ENCODE measurements at places on chromosomes 3 and 15.

DNA sequence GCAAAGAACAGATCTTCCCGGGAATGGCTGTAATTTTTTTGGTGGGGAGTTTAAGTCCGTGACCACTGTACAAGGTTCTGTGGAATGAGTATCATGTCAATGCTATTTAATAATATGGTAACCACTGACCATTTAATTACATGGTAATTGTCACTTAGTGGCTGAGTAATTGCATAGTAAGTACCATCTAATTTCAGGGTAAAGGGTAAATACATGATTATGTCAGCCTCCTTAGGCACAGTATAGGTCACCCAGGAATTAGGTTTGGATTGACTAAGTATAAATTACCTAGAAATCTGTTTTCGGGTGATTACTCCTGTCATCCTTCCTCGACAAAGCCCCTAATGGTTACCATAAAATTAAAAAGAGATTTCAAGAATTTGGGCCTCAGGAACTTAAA, 120.1 kb upstream of the AGBL1 start:
- no peak for DNase-seq

DNA sequence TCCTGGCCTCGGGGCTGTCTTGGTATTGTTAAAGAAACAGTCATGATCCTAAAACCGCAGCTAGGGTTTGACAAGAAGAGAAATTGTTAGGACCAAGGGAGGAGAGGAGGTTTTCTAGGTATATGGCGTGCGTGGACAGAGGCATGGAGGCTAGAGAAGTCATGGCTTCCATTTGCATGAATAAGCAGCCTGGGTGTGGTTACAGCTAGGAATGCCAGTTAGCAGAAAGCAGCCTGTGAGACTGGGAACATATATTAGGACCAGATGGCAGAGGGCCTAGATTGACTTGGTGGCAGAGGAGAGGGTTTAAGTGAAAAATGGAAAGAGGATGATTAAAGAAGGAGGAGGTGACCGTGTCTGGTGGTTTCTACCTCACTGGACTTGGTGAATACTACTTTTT, 573.6 kb upstream of the ARRDC4 start:
- no peak for DNase-seq

- DNase-seq = no peak
Measured at GRCh38 chr3:57911593-57911992, 96.6 kb upstream of the FLNB start.

GRCh38 chr3:14378415-14378814, 24.0 kb upstream of the SLC6A6 start:
- no peak for DNase-seq

DNA sequence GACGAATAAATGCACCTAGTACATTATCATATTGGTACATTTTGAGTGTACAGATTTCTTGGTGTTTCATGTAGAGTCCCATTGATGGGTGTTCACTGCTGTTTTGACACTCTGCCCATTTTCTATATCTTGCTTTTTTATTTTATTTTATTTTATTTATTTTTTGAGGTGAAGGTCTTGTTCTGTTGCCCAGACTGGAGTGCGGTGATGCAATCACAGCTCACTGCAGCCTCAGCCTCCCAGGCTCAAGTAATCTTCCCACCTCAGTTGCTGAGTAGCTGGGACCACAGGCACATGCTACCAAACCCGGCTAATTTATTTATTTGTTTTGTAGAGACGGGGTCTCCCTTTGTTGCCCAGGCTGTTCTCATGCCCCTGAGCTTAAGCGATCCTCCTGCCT, 44.2 kb downstream of the DNAJC13 start:
- DNase-seq = no peak

GRCh38 chr15:30870681-30871080, 33.0 kb upstream of the FAN1 start:
- DNase-seq = no peak

DNA sequence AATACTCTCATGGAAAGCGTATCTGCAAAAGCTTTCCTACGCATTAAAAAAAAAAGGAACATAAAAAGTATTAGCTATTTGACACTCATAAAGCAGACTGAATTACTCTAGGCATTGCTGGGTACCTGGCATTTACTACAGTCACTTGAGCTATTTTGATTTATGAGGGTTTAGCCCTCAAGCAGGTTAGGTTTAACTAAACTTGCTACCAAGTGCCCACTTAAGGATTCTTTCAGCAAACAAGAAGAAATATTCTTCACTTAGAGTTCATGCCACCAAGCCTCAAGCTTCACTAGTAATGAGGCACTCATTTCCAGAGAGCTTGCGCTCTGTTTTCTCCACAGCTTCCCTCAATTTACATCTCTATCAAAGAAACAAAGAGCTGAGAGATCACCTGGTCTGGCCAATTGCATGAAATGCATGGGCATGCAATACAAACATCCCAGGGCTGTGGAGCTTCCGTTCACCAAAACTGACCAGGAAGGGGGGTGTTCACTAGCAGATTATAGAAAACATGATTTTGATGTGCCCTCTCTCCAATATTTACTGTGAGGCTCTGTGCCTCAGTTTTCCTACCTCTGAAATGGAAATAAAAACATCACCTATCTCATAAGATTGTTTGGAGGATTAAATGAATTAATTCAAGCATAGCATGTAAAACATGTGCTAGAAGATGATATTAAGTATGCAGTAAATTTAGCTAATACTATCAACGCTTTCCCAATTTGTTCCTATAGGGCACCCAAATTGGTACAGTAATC, 217.3 kb downstream of the RORA start:
- DNase-seq = no peak

DNA sequence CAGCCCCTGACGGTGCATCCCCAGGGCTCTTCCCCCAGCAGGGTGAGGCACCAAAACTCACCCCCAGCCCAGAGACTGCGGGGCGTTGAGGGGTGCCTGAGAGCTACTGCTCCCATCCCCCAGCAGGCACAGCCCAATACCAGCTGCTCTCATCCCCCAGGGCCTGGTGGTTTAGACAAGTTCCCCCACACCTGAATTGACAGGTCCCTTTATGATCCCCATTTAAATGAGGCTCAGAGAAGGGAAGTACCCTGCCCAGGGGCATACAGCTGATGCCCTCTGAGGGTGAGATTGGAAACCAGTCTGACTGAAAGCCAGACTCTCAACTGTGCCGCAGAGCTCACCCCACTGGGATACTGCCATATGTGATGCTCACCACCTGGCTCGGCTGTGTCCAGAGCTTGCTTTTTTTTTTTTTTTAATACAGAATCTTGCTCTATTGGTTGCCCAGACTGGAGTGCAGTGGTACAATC, 20.1 kb downstream of the DUSP7 start:
- no peak for DNase-seq

- no peak for DNase-seq
Measured at GRCh38 chr15:39728845-39729244, 53.8 kb downstream of the FSIP1 start.

Measured in caudate nucleus (tissue), 63 donors.